Skeletal muscle cell (primary cell): ENCODE measurements at places on chromosomes 5 and 9.

GRCh38 chr5:159792180-159792579, 124.1 kb upstream of the ADRA1B start:
- DNase-seq: no peak

DNA sequence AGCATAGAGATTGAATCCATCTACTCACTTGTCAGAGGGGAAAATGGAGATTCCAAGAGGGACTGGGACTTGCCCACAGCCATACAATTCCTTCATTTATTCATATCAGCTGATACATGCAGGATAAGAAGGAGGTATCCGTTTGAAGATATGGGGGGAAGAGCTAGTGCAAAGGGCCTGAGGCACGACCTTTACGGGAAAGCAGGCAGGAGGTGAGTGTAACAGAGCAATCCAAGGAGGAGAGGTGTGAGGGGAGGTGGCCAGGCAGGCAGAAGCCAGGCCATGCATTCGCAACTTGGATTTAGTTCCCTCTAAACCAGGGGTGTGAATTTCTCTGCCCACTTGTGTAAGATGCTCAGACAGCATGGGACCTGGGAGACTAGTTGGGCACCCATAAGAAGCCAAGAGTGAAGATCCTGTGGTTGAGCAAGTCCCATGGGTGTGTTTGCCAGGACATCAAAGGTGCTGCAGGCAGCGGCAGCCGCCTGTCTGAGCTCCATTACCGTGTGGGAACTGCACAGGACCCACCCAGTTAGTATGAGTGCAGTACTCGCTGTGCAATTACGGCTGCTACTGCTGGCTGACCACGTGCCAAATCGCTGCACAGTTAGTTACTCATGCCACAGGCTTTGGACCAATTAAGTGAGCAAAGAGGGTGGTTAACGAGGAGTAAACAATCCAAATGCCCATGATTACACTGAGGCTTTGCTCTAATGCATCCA, 31.4 kb upstream of the FAT2 start:
- DNase-seq: no peak

GRCh38 chr9:107683566-107683965, 194.0 kb upstream of the KLF4 start:
- DNase-seq: no peak

- DNase-seq: peak; percentile 81
Measured at GRCh38 chr9:128558431-128559310, 6.3 kb downstream of the SPTAN1 start.

GRCh38 chr5:65474130-65474711, 7.5 kb downstream of the ADAMTS6 start:
- DNase-seq: no peak

GRCh38 chr5:57298985-57299491, 125.2 kb downstream of the GPBP1 start:
- peak; percentile 39 for DNase-seq

DNA sequence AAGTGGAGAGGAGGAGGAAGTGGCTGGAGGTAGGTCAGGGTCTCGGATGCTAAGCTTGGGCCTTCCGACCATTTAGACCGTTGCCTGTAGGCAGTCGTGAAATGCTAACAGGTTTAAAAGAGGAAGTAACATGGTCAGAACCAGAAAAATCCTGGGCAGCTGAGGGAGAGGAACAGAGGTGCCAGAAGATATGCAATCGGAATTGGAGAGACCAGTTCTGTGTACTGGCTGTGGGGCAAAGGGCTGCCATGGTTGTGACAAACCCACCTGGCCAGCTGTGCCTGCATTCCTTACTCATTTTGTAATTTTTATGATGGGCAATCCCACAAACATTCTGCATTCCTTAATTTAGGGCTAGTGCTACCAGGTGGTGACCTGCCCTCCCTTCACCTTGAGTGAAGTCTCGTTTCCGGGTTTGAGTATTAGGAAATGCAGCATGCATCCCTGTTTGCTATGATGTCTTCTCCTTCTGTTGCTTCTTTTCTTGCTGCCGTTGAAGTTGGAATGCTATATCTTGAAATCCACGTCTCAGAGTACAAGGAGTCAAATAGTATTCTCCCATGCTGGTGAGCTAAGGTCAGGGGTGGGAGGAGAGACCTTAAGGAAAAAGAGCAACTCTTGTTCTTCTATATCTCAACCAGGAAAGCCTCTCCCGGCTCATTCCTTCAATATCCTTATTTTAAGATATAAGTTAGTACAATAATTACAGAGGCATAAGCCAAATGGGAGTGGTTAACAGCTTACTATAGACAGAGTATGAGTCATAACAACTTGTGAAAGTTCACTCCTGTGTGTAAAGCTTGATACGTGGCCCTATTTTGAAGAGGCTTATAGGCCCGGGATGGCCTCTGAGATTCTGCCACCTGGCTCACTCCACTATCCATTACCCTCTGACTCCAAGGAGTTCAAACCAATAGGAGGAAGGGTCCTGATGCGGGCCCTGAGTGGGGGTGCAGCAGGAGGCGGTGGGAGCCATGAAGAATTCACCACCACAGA, 37.0 kb downstream of the B4GALT1 start:
- peak; percentile 51 for DNase-seq

GRCh38 chr5:114561415-114561814, 199.5 kb downstream of the KCNN2 start:
- no peak for DNase-seq

GRCh38 chr9:136327304-136327974, at the start of gene GPSM1:
Gene GPSM1 (plus strand): TSS chr9:136327539. CDS start chr9:136327696, 157 bp downstream.
- no peak for DNase-seq

- DNase-seq: no peak
Measured at GRCh38 chr9:83006378-83006777, 56.6 kb downstream of the RASEF start.

GRCh38 chr9:76900884-76901440, 5.0 kb downstream of the PRUNE2 start:
- DNase-seq: no peak

GRCh38 chr5:52694648-52695047, 93.1 kb upstream of the ITGA1 start:
- DNase-seq: no peak

GRCh38 chr5:36743891-36744772, 132.4 kb upstream of the NIPBL start:
- DNase-seq: no peak

DNA sequence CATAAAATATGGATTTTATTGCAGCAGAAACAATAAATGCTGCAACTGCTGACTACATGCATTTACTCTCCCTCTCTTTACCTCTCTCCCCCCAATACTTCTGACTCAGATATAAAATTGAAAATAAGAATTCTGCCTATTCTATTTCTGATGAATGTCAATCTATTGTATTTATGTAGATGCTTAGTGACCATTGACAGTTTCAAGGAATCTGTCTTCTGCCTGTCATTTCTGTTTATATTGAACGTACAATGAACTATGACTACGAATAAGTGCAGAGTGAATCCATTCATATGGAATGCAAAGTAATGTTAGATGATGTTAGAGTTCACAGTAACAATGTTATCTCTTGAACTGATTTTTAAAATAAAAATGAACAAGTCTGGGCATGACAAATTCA, 898 bp downstream of the CDH10 start:
- DNase-seq: no peak

DNA sequence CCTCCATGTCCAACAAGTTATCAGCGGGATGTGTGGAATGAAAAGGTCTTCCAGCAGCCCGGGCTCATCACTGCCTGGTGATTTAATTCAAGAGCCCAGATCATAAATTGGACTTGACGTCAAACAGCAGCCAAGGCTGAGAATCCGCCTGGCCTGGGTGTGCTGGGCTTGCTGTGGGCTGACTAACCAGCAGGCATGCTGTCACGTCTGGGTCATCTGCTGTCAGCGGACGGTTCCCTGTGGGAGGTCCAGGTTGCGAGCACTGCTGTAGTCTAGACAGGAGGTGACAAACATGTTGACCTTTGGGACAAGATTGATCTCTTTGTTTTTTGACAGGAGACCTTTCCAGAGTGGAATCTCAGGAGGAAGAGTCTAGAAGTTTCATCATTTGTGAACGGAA, 289.7 kb downstream of the OSTF1 start:
- DNase-seq: no peak

DNA sequence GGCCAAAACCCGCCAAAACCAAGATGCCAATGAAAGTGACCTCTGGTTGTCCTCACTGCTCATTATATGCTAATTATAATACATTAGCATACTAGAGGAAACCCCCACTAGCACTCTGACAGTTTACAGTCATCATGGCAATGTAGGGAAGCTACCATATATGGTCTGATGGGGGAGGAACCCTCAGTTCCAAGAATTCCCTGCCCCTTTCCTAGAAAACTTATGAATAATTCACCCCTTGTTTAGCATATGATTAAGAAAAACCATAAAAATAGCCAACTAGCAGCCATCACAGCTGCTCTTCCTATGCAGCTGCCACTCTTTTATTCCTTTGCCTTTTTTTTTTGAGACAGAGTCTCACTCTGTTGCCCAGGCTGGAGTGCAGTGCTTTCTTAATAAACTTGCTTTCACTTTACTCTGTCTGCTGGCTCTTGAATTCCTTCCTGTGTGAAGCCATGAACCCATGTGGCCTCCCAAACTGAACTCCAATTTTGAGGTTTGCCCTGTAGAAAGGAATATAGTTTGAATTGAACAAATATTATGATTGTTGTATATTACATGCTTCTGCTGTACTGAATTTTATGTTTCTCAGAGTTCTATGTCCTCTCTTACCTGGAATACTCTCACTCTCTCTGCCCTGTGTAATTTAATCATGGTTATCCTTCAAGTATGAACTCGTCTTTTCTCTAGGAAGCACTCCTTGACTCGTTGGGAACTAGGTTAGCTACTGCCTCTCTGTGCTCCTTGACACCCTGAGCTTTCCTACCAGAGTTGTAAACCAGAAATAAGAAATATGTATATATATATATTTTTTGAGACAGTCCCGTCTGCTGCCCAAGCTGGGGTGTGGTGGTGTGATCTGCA, 59.8 kb downstream of the KIAA1958 start:
- DNase-seq: no peak

DNA sequence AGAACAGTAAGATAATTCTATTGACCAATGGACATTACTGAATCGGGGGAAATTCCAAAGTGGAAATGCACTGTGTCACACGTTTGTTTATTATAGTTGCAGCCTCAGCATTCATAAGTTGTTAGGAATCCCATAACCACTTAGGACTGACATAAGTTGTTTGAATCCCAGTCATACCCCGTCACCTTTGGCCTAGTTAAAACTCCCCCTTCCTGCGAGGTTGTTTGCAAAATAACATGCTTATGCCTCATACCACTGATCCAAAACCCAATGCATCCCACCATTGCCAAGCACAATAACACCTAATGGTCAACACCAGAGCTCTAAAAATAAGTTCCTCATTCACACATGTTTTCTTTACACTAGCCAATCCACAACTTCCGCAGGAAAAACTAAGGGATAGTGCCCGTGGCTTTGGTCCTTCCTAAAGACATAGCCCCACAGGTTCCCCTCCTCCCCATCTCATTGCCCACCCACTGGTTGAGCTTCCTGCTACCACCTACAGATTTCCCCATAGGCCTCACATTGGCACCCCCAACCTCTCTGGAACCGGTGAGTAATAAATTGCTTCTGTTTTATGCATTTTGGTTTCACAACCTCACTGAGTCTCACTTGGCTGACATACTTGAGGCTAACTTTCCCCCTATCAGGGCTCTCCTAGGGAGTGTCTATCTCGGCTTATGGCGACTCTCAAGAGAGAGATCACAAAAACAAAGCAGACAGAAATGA, 42.3 kb upstream of the MUSK start:
- peak; percentile 92 for DNase-seq

GRCh38 chr9:73565026-73565425, 413.4 kb downstream of the ANXA1 start:
- no peak for DNase-seq

GRCh38 chr9:77502568-77502967, 145.6 kb downstream of the GNA14 start:
- DNase-seq: no peak

GRCh38 chr9:120916991-120917880, 9.4 kb downstream of the TRAF1 start:
- DNase-seq: no peak

GRCh38 chr9:134700636-134701350, 59.2 kb downstream of the COL5A1 start:
- DNase-seq: no peak

- DNase-seq: no peak
Measured at GRCh38 chr5:151012862-151013261, 7.5 kb upstream of the GPX3 start.

GRCh38 chr9:134548185-134548584, 93.4 kb upstream of the COL5A1 start:
- DNase-seq: no peak

DNA sequence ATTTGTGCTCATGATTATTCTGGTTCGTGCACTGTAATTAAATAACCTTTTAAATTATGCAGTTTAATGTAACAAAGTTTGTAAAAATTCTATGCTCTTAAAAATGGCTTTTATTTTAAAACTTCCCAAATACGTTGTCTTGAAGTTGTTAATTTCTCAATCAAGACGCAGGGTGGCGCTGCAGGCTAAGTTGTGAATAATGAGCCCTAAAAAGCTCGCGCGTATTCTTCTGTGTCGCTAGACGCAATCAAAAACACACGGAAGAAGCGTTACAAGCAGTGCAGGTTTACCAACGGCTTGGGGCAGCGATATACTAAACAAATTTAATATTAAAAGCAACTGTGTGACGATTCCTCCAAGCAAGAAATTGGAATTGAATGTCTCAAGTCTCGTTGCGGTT, at the start of gene PCDHB4:
PCDHB4 (plus strand) TSS at position 256 of the 400 bp plus-strand sequence. CDS start 181 bp downstream, outside the sequence.
- no peak for DNase-seq

GRCh38 chr5:88230546-88231066, 38.0 kb downstream of the TMEM161B start:
- DNase-seq: no peak

DNA sequence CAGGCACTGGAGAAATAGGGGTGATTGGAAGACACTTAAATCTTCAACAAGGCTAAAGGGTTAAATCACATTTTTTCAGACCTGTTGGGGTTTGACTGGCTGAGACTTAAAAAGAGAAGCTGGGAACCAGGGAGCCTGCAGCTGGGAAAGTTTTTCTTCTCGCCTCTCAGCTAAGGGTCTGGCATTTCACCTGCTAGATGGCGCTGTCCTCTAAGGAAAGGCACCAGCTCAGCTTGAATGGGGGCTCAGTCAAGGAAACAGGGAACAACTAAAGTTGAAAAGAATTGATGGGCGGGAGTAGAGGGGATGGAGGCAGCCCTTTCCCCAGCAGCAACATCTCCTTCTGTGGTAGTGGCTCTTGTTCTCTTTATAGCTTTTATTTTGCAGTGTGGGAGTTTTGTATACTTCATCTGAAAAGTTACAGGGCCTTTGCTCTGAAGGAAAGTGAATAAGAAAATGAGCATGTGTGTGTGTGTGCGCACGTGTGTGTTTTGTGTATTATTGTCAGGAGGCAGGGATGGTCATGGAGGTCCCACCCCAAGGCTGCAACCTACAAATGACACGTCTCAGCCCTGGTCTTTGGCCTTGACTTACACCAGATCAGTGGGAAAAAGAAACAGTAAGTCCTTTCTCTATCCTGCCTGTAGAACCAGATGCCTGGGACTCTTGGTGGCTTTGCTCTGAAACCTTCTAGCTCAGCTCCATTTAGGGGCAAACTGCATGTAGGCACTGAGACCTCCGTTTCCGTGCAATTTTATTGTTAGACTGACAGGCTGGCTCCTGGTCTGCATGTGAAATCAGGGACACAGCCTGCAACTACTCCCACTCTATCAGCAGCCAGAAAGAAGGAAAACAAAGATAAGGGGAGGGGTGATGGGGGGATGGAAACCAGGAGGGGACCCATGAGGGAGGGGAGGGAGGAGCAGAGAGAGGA, 316.2 kb upstream of the CLINT1 start:
- no peak for DNase-seq

- no peak for DNase-seq
Measured at GRCh38 chr5:94941122-94941755, 322.8 kb downstream of the SLF1 start.

GRCh38 chr5:172715931-172716682, 54.9 kb downstream of the DUSP1 start:
- no peak for DNase-seq
